ENCODE measurements at places on chromosomes 3 and 15. TPM values are rescaled to one million over a fixed set of nuclear protein-coding genes. Genes with fewer than 3 reads are reported as not detected.
A peak's percentile ranks its signal among the peaks of the same experiment; 100 is the strongest.

Gene CACNA2D2
- not detected for total RNA-seq

Gene XCR1
- total RNA-seq, result not detected

Gene FRMD5
- 1.1 TPM for total RNA-seq

DNA sequence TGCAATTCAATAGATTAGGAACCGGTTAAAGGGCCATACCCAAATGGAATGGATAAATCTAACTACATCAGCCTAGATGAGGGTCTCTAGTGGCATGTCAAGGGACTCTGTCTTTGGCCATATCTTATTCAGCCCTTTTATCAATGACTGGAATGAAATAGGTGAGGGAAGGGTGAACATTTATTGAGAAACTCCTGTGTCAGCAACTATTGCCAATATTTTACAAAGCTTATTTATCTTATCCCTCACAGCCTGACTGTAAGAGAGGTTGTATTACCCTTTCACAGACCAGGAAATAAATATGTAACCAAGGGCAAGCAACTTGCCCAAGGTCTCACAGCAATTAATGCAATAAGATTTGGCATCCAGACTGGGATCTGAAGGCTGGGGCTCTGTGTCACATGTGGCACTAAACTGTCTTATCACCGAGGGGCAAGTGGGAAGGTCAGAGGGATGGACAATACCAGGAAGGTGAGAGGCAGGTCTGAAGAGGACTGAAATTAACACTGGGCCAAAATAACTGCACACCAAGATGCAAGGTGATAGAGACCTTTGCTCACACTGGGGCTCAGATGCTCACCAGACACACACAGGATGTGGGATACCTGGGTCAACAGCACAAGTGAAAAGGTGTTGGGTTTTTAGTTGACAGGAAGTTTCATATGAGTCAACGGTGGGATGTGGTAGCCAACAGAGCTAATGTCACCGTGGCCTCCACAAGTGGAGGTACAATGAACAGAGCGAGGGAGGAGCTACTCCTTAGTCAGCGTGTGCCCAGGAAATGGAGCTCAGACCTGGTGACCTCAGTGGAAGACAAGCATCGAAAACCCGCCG lies 261.3 kb downstream of the RPLP1 start:
- DNase-seq, result peak; percentile 23

DNA sequence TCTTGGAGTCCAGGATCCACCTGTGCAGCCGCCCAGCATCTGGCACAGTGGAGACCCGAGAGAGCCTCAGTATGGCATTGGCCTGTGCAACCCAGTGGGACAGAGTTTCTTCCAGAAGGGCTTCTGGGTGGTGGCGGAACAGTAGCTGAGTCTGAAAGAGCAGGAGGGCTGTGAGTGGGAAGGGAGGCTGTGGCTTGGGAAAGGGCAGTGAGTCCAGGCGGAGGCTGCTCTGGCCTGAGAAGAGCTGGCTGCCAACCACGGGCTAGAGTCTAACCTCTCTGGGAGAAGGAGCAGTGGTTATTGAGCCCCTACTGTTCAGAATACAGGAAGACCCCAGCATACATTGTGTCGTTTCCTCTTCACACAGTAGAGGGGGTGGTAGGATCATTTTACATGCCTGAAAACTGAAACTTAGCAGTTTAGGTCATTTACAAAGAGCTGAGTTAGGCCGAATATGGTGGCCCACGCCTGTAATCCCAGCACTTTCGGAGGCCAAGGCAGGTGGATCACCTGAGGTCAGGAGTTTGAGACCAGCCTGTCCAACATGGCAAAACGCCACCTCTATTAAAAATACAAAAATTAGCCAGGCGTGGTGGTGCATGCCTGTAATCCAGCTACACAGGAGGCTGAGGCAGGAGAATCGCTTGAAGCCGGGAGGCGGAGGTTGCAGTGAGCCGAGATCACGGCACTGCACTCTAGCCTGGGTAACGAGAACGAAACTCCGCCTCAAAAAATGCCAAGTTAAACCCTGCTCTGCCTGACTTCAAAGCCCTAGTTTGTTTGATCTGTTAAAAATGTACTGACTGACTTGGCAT lies 3.2 kb downstream of the AEN start:
- DNase-seq, result no peak

GRCh38 chr3:110995461-110996231 lies 76.0 kb upstream of the NECTIN3 start:
- DNase-seq, result no peak

Gene TLR9
- not detected for total RNA-seq

GRCh38 chr15:74642734-74643664 lies 27.4 kb downstream of the CLK3 start:
- DNase-seq, result no peak

DNA sequence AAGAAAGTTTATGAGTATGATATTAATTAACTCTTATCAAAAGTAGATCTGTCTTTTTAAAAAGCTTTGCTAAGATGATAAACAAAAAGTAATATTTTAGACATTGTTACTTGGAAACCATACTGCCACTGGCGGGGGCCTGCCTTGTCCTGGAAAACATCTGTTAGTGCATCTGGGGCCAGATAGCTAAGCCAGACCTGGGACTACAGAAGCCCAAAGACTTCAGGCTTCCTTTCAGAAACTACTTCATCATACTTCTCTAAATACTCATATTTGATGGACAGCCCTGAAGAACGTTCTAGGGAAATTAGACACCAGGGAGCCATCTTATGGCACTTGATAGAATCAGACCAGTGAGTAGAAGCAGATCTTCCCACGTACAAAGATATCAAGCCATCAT lies 795.4 kb upstream of the SEMA6D start:
- DNase-seq, result no peak

DNA sequence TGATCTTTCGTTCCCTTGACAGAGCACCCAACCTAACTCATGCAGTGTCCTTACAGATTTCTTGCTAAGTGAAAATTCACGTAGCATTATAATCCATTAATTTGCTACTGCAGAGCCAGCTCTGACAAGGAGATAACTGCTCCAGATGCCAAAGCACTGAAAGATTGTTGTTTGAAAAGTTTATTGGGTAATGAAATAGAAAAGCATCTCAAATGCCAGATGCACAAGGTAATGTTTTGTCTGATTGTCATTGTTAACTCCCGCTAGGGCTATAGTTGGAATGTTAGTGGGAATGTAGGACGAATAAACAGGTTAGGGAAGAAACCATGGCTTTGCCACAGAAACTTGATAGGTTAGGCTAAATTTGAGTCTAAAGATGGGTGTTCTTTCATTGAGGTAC lies 20.2 kb upstream of the SLC2A2 start:
- no peak for DNase-seq

GRCh38 chr3:171658841-171659240 lies 151.4 kb downstream of the PLD1 start:
- DNase-seq, result no peak

- DNase-seq, result no peak
Measured at GRCh38 chr15:40533763-40534364, 31.0 kb downstream of the CCDC32 start.

Gene SOX2
- total RNA-seq, result 4.3 TPM

DNA sequence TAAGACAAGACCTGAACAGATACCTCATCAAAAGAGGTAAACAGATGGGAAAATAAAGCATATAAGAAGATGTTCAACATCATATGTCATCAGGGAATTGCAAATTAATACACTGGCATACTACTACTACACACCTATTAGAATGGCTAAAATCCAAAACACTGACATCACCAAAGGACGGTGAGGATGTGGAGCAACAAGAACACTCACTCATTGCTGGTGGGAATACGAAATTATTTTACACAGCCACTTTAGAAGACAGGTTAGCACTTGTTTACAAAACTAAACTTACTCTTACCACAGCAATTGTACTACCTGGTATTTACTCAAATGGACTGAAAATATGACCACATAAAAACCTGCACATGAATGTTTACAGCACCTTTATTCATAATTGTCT lies 119.6 kb downstream of the GSK3B start:
- no peak for DNase-seq

DNA sequence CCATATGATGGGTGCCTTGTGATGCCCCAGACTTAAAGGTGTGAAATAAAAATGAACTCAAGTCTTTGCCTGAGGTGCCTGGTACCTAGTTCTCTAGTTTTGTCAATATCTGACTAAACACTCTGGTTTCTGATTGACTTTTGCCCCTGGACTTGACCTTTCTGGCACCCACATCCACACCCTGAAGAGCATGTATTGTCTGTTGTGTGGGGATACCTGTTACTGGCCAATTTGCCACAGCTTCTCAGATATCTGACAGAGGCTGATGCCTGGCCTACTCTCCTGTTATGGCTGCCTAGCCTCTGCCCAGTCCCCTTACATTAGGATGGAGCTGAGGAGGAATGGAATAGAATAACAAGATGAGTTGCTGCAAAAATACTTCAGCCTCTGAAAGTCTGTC lies 3.6 kb downstream of the ZBTB38 start:
- DNase-seq, result no peak

DNA sequence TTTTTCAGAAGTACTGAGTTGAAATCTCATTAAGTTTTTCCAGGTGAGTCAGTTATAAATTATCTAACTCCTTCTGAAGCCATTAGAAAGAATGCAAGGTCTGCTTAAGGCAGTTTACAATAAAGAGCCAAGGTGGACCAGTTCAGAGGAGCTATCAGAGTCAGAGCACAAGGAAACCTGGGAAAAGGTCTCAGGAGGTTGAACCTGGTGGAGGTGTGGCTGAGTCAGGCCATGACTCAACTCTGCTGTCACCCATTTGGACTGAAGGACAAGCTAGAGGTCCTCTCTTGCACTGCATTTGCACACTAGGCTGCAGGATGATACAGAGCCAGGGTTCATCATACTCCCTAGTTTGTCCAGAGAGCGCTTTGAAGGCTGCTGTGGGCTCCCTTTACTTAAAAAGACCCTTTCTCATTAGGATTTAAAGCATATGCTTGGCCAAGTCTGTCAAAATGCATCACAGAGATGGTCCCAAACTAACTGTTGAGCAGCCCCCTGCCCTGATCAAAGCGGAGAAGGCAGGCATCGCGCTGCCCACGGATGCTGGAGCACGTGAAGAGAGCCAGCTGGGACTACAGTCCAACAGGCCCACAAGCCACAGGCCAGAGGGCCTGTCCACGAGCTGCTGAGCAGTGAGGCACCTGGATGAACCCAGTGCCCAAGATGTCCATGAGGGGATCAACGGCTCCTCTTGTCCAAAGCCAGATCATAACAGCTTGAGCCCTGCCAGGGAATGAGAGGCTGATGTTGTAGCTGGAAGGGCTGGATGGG lies 26.0 kb upstream of the MRPS22 start:
- DNase-seq, result no peak

DNA sequence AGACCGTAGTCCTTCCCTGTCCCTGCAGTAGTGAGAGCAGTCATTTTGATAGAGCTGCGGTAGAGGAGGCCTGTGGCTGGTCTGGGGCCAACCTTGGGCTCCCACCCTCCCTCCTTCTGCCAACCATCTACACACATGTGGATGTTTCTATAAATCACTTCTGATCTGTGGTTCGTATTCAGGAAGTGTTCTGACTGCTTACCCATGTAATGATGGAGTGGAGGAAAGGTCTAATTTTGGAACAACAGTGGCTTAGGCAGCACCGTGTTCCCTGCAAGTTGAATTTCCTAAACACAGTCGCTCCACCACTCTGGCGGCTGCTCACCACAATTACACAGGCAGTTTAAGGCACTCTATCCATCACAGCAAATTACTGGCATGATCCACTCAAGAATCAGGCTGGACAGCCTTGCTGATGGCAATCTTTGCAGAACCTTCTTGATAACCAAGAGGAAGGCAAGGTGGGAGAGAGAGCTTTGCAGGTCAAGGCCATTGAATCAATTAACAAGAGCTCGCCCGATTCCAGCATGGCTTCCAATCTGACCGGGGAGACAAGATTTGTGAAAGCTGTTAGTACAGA lies 104.7 kb upstream of the VEPH1 start:
- DNase-seq, result no peak

Gene KIF7
- total RNA-seq, result 3.3 TPM

GRCh38 chr15:66514586-66514985 lies 9.5 kb downstream of the ZWILCH start:
- no peak for DNase-seq

- no peak for DNase-seq
Measured at GRCh38 chr3:184260724-184261269, 556 bp downstream of the CAMK2N2 start.

GRCh38 chr3:98945101-98945524 lies 43.6 kb upstream of the DCBLD2 start:
- no peak for DNase-seq

Gene CAV3
- total RNA-seq, result not detected

GRCh38 chr15:76353903-76354302 lies 17.3 kb downstream of the ISL2 start:
- no peak for DNase-seq

Gene CPN2
- total RNA-seq, result not detected

Gene THPO
- total RNA-seq, result 0.74 TPM

DNA sequence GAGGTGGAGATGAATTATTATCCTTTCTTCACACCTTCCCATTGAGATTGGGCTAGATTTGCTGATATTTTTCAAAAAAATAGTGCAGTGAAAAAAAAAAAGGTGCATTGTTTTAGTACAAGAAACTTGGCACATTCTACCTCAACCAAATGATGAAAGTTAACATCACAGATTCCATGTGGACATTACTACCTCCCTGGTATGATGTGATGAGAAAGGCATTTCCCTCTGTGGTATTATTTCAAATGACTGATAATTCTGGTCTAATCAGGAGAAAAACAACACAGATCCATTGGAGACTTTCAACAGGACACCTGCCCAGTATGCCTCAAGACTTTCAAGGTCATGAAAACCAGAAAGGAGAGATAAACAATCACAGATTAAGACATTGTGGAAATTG lies 313.4 kb downstream of the BCHE start:
- DNase-seq, result no peak

- no peak for DNase-seq
Measured at GRCh38 chr15:48330105-48330785, 984 bp upstream of the DUT start.

DNA sequence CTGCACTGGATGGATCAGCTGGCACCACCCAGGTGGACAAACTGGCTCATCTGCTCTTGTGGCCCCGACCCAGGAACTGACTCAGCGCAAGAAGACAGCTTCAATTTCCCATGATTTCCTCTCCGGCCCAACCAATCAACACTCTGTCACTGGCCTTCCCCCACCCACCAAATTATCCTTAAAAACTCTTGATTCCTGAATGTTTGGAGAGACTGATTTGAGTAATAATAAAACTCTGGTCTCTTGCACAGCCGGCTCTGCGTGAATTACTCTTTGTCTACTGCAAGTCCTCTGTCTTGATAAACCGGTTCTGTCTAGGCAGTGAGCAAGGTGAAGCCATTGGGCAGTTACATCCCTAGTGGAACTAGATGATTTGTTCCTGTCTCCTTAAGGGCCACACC lies 16.1 kb downstream of the BDH1 start:
- DNase-seq, result no peak

Gene SLC22A13
- not detected for total RNA-seq

Gene SLC12A8
- 126 TPM for total RNA-seq

- DNase-seq, result no peak
Measured at GRCh38 chr3:14507757-14508504, 32.2 kb downstream of the GRIP2 start.

Gene TM6SF1
- total RNA-seq, result 0.04 TPM

- peak; percentile 82 for DNase-seq
Measured at GRCh38 chr3:127688416-127689265, 15.9 kb downstream of the ABTB1 start.

- no peak for DNase-seq
Measured at GRCh38 chr15:66945842-66946241, 119.6 kb upstream of the SMAD3 start.
